EH (cell line): ENCODE measurements at places on chromosomes 12 and 14.

DNA sequence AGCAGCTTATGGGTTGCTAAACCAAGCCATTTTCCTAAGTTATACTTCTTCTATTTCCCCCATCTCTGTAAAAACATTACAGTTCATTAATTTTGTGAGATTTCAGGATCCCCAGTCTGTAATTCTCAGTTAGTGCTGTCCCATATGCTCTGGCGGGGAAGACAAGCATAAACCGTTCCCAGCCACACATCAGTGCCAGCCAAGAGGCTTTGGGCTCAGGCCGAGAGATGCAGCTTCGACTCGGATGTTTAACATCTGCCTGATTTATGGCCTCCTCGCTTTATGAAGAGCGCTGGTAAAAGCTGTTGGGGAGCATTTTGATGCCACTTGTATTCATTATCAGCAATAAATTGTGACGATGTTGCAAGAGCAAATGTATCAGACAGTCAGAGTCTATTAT lies 349.1 kb upstream of the CCDC196 start:
- DNase-seq: no peak

DNA sequence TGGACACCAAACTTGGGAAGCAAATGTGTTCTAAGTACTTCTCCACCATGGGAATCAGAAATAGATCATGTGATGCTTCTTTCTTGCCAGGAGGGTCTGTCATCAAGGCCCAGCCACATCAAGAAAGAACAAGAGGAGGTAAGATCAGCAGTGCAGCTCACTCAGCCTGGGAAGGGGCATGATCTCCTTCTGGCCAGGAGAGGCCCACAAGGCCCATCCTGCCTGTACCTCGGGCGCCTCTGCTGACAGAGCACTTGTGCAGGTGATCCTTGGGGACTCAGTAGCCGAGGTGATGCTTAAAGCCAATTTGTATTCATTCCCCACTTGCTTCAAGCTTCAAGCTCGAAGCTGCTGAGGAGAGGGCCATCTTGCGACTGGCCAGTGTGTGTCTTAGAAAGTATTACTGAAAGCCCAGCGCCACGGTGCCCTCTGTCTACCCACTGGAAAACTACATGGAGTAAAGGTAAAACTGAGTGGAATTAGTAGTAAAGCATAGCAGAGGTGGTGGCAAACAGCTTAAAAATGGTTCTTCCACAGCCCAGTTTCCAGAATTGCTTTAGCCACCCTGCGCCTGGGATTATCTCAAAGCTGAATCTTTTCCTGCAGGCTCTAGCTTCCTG lies 26.2 kb downstream of the RTRAF start:
- DNase-seq: peak; percentile 35

- no peak for DNase-seq
Measured at GRCh38 chr12:4540170-4540569, 1.5 kb downstream of the RAD51AP1 start.

DNA sequence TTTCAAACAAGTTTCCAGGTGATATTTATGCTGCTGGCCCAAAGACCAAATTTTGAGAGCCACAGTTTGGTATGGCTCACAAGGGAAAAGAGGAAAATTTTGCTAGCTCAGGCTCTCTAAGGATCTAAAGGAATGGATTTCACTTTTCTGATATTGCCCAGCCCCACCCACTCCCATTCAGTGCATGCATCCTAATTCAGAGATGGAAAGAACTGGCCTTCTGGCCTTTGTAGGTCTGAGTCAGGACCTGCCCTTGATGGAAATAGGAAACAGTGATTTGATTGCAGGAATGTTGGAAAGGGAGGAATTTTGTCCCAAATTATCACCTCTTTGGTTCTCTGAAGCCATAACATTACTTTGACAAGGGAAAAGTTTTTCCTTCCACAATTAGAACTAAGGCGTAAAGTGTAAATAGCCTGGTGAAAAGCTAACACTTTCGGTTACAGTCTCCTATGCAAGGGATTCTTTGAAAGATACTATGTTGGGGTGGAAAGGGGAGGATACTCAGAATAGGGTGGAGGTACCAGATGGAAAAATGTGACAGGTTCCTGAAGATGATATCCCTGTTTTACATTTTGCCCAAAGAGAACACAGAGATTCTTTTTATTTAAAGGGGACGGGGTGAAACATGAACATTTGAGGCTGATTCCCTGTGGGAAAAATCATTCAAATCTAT lies 11.1 kb downstream of the ZNF641 start:
- DNase-seq: no peak

GRCh38 chr12:54958048-54958658 lies 26.4 kb downstream of the TESPA1 start:
- peak; percentile 67 for DNase-seq

DNA sequence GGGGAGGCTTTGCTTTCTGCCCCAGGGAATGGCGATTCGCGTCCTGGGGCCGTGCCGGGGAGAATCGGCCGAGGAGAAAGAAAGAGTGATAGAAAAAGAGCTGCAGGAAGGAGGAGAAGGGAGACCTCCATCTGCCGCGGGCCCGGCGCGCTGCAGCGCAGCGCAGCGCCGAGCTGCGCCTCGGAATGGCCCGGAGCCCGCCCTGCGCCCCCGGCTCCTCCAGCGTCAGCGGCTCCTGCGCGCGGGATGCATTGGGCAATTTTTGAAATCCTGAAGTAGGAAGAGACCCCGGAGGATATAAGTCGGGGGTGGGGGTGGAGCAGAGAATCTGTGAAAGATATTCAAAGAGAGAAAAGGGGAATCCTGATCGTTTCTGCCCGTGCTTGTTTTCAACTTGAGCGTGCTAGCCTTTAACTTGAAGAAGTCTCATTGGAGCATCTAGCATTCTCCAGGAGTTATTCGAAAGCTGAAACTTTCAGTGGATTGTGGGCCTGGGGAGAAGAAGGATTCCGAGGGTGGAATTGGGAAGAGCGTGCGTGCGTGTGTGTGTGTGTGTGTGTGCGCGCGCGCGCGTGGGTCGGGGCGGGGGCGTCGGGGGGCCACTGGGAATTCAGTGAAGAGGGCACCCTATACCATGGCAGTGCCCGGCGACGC lies 441 bp downstream of the PDE3A start:
- DNase-seq: peak; percentile 54

GRCh38 chr12:92621833-92622232 lies 81.0 kb upstream of the PLEKHG7 start:
- peak; percentile 65 for DNase-seq

GRCh38 chr12:133202493-133203343 lies 21.4 kb downstream of the ZNF268 start:
- peak; percentile 4 for DNase-seq

DNA sequence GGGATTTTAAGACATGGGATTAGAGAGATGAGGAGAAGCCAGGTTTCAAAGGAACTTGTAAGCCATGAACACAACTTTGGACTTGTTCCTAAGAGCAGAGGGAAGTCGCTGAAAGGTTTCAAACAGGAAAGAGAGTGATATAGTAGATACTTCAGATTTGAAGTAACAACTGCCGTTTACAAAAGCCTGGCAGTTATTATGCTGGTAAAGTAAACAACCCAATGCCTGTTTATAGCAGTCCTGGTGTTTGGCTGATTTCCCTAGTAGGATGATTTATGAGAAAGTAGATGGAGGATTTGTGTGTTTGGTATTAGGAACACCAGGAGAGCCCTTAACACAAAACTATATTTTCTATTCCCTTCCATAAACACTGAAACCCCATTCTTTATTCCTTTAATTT lies 285.7 kb downstream of the RMST start:
- DNase-seq: no peak

DNA sequence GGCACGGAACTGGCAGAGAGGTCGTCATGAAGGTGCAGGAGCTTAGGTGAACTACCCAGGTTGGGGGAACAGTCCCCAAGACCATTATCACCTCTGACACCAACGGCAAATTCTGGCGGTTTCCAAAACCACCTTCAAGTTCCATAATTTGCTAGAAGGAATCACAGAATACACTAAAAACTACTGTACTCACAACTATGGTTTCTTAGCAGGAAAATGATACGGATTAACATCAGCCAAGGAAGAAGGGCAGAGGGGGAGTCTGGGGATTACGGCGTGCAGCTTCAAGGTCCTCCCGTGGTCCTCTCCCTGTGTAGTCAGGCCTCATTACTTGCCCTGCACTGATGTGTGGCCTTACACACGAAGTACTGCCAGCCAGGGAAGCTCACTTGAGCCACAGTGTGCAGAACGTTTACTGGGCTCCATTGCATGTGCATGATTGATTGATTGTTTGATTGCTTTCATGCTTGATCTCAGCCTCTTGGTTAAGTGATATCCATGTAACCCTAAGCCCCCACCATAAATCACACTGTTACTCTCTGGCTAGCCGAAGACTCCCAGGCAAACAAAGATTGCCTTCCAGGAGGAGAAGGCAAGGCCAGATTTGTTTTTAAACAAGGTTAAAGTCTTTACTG lies 837 bp upstream of the STX2 start:
- DNase-seq: no peak

GRCh38 chr12:86376052-86376451 lies 119.9 kb upstream of the MGAT4C start:
- no peak for DNase-seq

DNA sequence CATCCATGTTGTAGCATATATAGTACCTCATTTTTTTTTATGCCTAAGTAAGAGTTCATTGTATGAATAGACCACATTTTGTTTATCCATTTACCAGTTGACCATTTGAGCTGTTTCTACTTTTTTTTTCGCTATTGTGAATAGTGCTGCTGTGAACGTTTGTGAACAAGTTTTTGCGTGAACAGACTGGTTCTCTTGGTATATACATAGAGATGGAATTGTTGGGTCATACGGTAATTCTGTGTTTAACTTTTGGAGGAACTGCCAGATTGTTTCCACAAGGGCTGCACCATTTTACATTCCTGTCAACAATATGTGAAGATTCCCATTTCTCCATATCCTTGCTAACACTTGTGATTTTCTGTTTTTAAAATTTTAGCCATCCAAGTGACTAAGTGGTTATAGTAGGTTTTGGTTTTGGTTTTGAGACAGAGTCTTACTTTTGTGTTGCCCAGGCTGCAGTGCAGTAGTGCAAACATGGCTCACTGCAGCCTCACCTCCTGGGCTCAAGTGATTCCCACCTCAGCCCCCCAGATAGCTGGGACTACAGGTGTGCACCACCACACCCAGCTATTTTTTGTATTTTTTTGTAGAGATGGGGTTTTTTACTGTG lies 68.3 kb upstream of the AMN start:
- no peak for DNase-seq

DNA sequence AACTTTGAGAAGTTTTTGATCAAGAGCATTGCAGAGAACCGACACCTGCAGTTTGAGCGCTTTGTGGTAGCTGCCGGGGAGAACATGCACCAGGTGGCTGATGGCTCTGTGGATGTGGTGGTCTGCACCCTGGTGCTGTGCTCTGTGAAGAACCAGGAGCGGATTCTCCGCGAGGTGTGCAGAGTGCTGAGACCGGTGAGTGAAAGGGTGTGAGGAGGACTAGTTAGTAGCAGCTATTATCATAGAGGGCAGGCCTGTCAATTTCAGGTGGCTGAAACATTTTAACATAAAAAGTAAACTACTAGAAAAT lies 27.0 kb upstream of the HIGD1C start:
- DNase-seq: no peak

- no peak for DNase-seq
Measured at GRCh38 chr12:26157001-26157400, 32.2 kb upstream of the BHLHE41 start.

DNA sequence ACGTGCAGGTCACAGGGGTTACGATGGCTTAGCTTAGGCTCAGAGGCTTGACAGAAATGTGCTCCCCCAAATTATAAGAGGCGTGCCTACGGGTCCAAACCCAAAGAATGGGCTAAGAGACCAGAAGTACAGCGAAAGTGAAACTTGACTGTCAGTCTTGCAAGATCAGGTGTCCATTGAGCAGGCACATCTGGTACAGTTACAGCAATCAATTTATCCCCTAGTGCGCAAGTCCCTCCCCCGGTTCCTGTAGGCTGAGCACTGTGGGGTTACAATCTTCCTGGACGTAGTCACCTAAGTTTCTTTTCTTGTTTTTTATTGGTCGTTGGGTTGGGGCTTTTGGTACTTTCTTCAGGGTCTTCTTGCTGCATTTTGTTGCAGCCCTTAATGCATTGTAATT lies 134.2 kb downstream of the UNC79 start:
- DNase-seq: no peak

- peak; percentile 36 for DNase-seq
Measured at GRCh38 chr12:71469258-71469750, 29.7 kb downstream of the LGR5 start.

DNA sequence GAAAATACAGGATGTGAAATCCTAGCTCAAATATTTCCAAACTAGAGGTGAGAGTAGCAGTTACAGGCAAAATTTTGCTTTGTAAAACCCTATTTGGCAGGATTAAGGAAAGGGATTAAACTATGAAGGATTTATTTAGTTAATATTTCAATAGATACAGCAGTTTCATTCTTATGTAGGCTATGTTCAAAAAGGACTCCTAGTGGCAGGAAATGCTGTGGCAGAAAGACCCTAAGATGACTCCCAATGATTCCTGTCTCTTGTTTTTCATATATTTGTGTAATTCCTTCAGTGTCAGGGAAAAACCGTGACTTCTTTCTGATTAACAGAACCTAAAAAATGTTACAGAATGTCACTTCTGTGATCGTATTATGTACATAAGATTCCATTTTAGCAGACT lies 299.5 kb upstream of the RPL10L start:
- no peak for DNase-seq

DNA sequence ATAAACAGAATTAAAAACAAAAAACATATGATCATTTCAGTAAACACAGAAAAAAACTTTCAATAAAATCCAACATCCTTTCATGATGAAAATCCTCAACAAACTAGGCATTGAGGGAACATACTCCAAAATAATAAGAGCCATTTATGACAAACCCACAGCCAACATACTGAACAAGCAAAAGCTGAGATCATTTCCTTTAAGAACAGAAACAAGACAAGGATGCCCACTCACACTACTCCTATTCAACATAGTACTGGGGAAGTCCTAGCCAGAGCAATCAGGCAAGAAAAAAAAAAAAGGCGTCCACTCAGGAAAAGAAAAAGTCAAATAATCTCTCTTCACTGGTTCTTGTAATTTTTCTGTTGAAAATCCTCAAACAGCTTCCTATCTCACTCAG lies 30.1 kb downstream of the MRPL42 start:
- DNase-seq: no peak

DNA sequence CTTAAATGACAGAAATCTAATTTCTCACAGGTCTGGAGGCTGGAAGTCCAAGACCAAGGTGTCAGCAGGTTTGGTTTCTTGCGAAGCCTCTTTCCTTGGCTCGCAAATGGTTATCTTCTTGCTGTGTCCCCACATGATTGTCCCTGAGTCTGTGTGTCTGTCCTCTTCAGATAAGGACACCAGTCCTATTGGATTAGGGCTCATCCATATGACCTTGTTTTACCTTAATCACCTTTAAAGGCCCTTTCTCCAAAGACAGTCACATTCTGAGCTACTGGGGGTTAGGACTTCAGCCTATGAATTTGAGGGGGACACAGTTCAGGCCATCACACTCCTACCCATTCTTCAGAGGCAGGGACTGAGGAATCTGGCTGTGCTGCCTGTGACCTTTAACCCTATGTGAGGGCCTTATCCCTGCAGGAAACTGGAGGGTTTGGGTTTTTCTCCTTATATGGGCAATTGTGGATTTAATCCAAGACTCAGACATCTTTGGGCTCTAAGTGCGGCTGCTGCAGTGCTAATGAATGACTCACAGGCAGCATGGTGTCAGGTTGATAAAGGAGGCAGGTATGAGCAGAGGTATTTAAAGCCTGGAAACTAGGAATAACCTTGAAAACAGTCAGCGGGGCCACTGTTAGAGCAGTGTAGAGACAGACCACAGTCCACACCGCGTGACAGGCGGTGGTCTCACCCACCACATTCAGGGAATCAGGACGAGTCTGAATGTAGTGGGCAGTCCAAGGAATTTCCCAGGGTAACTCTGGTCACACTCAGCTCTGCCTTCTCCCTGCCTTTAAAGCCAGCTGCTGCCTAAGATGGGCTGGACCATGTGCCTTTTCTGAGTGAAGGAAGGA lies 10.2 kb downstream of the TPCN1 start:
- peak; percentile 86 for DNase-seq
